Stimulated activated CD4-positive, alpha-beta T cell treated with anti-CD3 and anti-CD28 coated beads, Interleukin-2, amount 100 ng/mL, for 48 hours (primary cell): ENCODE measurements at places on chromosomes 13 and 19.

DNA sequence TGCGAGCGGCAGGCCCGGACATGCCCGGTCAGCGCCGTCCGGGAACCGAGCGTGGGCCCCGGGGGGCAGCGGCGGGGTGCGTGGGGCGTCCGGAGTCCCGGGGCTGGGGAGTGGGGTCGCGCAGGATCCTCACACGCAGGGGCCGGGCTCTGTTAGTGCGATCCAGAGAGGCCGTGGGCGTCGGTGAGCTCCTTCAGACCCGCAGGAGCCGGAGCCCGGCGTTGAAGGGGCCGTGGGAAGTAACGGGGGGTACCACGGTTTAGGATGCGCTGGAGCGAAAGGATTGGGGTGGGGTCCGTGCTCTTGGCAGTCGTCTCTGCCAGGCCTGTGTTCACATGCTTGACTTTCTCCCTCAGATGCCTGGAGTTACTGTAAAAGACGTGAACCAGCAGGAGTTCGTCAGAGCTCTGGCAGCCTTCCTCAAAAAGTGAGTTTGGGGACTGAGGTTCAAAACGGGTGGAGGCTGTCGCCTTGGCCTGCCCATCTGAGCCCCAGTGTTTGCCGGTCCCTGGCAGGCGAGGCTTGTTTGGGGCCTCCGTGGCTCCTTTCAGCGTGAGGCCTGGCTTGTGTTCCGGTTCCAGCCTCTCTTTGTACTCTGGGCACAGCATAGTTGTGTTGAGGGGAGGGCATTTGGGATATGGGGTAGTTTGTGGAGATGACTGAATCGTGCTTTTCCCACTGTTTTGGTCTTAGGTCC lies 512 bp downstream of the RPS19 start:
- no peak for DNase-seq

DNA sequence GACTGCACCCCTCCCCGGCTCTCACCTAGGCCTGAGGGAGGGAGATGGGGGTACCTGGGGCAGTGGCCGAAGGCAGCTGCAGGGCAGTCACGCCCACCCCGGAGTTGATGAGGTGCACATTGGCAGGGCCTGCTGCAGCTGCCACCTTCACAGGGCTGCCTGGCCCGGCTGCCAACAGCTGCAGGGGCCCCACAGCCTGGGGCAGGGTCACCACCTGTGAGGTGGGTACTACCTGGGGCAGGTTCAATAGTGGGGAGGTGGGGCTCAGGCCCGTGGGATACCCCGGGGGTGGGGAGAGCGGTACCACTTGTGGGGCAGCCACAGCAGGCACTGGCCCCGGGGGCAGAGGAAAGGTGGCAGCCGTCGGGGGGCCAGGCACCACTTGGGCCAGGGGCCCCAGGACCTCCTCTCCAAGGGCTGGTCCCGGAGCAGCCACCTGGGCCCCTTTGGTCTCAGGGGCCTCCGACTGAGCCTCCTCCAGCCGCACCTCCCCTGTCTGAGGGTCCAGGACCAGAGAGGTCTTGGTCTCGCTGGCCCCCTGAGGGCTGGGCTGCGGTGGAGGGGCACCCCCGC lies 2.7 kb downstream of the SIX5 start:
- DNase-seq: no peak

DNA sequence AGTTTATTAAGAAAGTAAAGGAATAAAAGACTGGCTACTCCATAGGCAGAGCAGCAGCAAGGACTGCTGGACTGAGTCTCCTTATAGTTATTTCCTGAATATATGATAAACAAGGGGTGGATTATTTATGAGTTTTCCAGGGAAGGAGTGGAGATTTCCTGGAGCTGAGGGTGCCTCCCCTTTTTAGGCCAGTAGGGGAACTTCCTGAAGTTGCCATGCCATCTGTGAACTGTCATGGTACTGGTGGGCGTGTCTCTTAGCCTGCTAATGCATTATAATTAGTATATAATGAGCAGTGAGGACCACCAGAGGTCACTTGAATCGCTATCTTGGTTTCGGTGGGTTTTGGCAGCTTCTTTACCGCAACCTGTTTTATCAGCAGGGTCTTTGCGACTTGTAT lies 13.5 kb downstream of the ZSCAN5A start:
- no peak for DNase-seq

GRCh38 chr13:77511552-77511951 lies 24.0 kb upstream of the SCEL start:
- DNase-seq: no peak

- no peak for DNase-seq
These were observed 11.2 kb upstream of the ARHGEF18 start for GRCh38 chr19:7337380-7338194.

DNA sequence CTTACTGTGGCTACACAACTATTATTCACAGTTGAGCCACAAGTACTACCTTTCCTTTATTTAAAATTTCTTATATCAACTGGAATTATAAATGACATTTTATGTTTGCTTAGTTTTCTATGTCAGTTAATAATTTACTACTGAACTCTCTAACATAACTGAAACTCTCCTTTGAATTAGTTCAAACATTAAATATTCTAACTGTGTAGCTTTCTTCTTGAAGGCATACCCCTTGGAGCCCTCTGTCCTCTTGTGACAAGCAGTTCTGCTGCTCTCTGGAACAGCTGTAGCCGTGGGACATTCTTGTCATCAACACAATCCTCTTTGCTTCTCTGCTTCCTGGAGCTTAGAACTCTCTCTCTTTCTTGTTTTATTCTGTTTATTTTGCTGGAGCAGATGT lies 244.8 kb downstream of the NHLRC3 start:
- DNase-seq: no peak

DNA sequence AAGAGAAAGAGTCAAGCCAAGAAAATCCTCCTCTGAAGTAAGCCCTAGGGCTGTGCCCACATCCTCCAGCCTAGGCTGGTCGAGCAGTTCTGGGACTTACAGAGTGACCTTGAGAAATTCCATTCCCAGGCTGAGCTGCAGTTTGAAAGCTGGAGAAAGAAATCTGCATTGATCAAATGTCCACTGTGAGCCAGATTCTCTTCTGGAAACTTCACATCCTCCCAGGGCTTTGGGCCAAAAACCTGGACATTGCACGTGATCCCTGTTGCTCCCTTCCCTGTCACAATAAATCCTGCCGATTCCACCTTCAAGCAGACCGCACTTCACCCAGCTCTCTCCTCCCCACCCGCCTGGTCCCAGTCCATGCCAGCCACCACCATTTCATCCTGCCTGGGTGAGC lies 15.7 kb downstream of the TMEM143 start:
- no peak for DNase-seq

DNA sequence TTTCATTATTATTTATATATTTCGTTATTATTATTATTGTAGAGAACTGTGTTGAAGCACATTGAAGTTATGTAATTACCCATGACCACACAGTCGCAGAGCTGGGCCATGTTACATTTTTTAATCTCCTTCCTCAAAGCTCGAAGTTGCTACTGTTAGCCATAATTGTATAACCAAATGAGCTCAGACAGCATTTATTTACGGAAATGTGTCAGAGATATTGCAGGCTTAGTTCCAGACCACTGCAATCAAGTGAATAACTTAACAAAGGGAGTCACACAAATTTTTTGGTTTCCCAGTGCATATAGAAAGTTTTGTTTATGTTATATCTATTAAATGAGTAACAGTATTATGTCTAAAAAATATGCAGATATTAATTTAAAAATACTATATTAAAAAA lies 147.1 kb upstream of the SLITRK1 start:
- no peak for DNase-seq

- peak; percentile 5 for DNase-seq
These were observed 380.8 kb downstream of the LMO7 start for GRCh38 chr13:76016799-76017400.

DNA sequence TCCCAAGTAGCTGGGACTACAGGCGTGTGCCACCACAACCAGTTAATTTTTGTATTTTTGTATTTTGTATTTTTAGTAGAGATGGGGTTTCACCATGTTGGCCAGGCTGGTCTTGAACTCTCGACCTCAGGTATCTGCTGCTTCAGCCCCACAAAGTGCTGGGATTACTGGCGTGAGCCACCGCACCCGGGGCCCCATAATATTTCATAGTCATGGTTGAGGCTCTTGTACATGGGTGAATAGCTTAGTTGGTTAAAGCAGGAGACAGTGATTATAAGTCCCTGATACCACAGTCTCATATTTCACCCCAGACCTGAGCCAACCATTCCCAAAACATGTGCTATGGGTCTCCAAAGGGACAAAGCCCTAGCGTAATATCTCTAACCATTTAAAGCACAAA lies 26.1 kb downstream of the MBNL2 start:
- DNase-seq: no peak

GRCh38 chr19:37691881-37692504 lies 27.6 kb downstream of the ZNF607 start:
- peak; percentile 67 for DNase-seq

- DNase-seq: no peak
These were observed 89.5 kb downstream of the SPRY2 start for GRCh38 chr13:80251403-80251802.

DNA sequence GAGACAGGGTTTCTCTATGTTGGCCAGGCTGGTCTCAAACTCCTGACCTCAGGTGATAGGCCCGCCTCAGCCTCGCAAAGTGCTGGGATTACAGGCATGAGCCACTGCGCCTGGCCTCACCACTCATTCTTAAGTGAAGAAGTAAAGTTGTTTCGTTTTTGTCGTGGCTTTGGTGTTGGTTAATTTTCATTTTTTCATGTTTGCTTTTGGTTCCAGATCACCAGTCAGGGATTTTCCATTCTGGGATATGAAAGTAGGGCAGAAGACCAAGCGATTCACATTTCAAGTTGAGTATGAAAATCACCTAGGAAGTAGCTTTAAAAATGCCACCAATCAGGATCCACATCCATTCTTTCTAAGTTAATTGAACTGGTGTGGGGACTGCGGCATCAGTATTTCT lies 289.9 kb downstream of the DIAPH3 start:
- DNase-seq: no peak

DNA sequence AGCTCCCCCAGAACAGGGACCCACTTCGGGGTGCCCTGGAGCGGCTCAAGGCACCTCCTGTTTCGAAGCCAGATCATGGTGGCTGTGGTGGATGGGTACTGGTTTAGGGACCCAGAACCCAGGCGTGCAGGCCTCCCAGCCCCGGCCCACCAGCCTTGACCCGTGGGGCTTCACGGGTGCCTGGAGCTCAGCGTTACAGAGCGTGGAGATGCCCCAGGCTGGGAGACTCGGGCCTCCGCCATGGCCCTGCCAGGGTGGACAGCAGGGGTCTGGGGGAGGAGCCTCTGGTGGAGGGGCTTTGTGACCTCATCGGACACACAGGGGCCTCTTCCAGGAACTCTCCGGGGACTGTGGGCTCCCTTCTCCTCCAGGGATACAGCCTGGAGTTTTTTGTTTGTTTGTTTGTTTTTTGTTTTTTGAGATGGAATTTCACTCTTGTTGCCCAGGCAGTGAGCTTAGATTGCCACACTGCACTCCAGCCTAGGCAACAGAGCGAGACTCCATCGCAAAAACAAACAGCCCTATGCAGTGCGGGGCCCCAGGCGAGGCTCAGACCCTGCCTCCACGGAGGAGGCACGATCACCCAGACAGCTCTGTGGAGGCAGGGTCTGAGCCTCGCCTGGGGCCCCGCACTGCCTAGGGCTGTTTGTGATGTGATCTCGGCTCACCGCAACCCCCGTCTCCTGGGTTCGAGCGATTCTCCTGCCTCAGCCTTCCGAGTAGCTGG lies at the start of gene GARIN5B:
Gene GARIN5B (minus strand): TSS at position 271 of the 727 bp plus-strand sequence. CDS start 194 bp downstream, at position 77.
- no peak for DNase-seq

- no peak for DNase-seq
These were observed 827 bp downstream of the CKM start for GRCh38 chr19:45321848-45322247.
